Epithelial cell of prostate (primary cell): ENCODE measurements at places on chromosomes 7 and 10.

- DNase-seq, result no peak
Observed at GRCh38 chr7:154372011-154372601, 319.9 kb downstream of the DPP6 start.

GRCh38 chr10:61612009-61612408, 50.7 kb upstream of the CABCOCO1 start:
- no peak for DNase-seq

GRCh38 chr7:112581529-112581928, 100.7 kb downstream of the LSMEM1 start:
- no peak for DNase-seq

GRCh38 chr7:137825489-137825888, 21.3 kb downstream of the DGKI start:
- no peak for DNase-seq

GRCh38 chr10:49663596-49663995, 15.9 kb upstream of the C10orf53 start:
- no peak for DNase-seq

DNA sequence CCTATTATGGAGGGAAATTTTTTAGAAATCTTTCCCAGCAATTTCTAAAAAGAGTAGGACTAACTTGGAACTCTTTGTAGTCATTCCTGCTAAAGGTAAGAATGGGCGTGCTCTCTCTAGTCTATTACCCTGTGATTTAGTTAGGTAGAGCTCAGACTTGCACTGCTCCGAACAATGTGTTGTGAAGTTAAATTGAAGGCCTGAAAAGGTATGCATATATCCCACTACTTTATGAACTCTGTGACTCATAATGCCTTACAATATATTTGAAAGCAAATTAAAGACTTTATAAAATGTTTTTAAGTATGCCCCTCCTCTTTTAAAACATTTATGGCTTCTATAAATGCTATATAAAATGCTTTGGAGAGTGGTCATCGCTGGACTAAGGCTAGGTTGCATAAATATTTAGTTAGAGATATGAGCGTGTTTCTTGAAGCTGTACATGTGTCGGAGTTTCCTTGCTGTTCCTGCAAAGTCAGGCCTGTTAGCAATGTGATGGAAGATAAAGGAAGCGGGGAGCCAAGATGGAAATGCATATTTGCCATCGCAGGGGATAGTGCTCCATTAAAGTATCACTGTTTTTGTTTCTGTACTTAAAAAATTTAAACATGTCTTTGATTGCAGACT, 761.4 kb downstream of the LRMDA start:
- no peak for DNase-seq

GRCh38 chr10:84522612-84523462, 194.4 kb downstream of the CCSER2 start:
- DNase-seq, result no peak
